Mesendoderm (in vitro differentiated cells): ENCODE measurements at places on chromosomes 1 and 21.

- no peak for DNase-seq
Measured at GRCh38 chr1:18599086-18599485, 31.6 kb upstream of the PAX7 start.

GRCh38 chr1:202438393-202439174 lies 90.1 kb downstream of the PPP1R12B start:
- DNase-seq: no peak

DNA sequence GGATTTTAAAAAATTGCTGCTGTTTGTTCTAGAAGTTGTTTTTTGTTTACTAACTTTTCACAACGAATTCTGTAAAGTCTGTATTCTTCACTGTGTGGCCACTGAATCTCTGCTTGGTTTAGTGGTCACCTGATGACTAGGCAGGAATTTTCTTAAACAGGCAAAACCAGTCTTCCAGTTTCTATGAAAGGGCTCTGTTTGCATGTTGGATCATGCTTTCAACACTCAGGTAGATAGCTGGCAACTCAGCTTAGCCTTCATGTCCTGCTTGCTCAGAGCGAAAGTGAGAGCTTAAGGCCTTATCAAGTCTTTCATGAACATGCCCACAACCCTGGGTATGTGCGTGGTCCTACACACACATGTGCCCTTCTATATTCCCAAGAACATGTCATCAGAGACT lies 52.4 kb upstream of the CCDC190 start:
- DNase-seq: no peak

DNA sequence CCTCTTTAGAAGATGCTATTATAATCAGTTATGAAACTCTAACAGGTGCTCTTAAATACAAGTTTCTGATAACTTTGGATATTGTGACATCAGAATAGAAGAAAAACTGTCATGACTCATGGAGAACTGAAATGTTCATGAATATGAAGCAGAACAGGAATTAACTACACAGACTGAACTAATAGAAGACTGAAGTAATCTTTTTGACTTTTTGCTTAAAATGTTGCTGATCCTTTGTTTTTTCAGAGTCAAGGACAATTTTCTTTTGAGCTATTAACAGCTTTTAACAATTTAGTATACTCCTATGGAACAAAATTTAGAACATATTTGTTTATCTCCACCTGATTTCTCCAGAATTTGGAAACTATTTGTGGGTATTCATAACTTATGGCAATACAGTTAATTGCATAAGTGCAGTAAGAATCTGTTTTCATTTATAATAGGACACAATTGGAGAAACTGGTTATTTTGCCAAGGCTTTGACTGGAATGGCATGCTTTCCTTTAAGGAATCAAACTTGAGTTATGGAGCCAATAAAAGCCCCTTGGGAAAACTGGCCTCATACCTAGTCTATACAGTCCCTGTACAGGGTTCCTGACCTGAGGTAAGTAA lies 18.7 kb upstream of the PLA2G5 start:
- DNase-seq: peak; percentile 32

DNA sequence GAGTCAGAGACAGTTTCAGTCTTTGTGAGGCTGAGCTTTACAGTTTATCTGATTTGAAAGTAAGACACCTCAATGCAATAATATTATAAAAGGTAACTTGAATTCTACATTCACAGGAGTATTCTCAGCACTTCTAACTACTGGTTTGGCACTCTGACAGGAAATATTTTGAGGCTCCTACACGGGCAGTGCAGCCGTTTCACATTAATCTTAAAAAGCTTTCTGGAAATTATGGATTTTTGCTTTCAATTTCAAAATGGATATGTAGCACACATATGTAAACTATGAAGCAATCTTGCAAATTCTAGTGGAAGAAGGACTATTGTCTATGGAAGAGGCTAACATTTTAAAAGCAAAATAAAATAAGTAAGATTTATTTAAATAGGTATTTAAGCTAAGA lies 262.9 kb upstream of the SNX7 start:
- DNase-seq: no peak

DNA sequence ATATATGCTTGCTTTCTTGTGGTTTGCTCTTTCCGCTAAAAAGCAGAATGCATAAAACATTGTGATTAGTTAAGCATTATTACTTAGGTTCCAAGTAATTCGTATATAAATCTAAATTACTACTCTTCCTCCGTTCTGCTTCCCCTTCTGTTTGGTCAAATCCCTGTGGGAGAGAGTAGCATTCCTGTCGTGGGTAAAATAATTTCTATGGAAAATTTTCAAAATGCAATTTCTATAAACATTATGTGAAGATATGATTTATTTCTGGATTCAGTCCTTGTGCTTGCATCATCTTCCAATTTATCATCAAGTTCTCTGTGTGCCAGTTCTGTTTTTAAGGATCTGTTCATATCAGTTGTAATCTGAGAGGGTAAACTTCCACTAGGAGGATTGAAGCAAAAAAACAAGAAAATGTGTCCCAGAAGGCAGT lies 7.2 kb upstream of the WARS2 start:
- DNase-seq: no peak

GRCh38 chr1:77405186-77405585 lies 123.4 kb downstream of the AK5 start:
- DNase-seq: no peak

GRCh38 chr1:206512058-206512850 lies 4.9 kb downstream of the RASSF5 start:
- DNase-seq: no peak

- peak; percentile 11 for DNase-seq
Measured at GRCh38 chr1:93964777-93965200, 55.6 kb upstream of the GCLM start.

GRCh38 chr1:12615159-12615864 lies 2.7 kb downstream of the DHRS3 start:
- DNase-seq: no peak

- no peak for DNase-seq
Measured at GRCh38 chr1:56036479-56036878, 542.9 kb downstream of the PLPP3 start.

DNA sequence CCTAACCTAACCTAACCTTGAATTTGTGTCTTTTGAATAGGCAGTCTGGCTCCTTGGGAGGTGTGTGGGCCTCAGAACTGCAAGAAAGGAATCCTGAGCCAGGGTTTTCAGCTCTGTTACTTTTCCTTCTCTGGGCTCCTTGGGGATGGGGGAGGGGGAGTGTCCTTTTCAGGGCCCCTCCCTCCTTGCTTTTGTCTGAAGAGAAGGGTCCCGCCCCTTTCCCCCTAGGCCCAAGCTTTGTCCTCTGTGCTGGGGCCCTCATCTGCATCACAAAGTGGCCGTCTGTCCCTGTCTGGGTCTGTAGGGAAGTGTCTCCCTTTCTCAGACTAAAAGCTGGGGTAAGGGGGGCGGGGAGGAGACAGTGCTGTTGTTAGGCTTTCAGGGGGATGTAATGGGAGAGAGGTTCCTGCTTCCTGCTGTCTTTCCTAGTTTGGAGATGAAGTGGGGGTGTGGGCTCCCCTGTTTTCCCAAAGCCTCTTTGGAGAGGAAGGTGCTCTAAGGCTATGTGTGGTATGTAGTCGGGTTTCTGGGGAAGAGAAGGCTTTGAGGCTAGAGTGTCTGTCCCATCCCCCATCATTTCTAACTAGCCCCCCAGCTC lies 3.1 kb downstream of the AGO1 start:
- peak; percentile 98 for DNase-seq

- DNase-seq: no peak
Measured at GRCh38 chr1:234963904-234964702, 164.5 kb downstream of the TOMM20 start.

DNA sequence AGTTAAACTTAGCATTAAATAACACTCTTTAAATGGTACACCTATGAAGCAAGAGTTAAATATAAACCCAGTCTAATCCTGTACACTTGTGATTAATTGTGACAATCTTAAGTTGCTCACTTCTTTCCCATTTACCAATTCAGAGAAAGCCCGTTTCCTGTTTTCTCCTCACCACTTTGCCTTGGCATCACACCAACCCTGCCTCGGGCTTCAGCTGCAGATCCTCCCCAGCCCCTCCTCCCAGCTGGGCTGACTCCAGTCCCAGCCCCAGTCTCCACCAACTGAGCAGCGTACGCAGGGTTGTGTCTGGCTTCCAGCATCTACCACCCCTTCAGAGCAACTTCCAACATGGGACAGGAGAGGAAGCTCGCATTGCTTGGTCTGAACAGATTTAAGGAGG lies 4.1 kb downstream of the PYCR2 start:
- DNase-seq: no peak

DNA sequence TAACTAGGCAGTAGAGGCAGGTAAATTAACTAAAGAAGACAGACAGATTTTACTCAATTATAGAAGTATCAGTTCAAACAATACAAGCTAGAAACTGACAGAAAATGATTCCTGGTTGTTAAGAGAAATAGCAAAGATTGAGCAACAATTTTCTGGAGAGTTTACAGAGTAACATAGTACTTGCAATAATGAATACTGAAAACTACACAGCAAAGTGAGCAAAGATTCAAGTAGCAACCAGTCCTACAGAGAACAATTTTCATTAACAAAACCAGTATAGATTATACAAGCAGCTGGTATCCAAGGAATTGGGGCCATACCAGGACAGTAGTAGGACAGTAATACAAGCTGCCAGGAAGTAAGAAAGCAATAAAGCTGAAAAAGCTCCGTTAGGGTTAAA lies 37.6 kb downstream of the EYA3 start:
- no peak for DNase-seq

- DNase-seq: no peak
Measured at GRCh38 chr1:99062192-99062591, 57.5 kb upstream of the PLPPR5 start.

GRCh38 chr1:241635556-241636152 lies 4.5 kb downstream of the CHML start:
- no peak for DNase-seq

GRCh38 chr1:147760481-147761260 lies at the start of gene GJA5:
Gene GJA5, minus strand, starts transcription at chr1:147760602. Its CDS starts 1,364 bp downstream, at chr1:147759238.
- DNase-seq: no peak

- DNase-seq: no peak
Measured at GRCh38 chr1:167562702-167563101, 9.1 kb upstream of the CREG1 start.

- peak; percentile 69 for DNase-seq
Measured at GRCh38 chr1:240138867-240139266, 47.2 kb downstream of the FMN2 start.

DNA sequence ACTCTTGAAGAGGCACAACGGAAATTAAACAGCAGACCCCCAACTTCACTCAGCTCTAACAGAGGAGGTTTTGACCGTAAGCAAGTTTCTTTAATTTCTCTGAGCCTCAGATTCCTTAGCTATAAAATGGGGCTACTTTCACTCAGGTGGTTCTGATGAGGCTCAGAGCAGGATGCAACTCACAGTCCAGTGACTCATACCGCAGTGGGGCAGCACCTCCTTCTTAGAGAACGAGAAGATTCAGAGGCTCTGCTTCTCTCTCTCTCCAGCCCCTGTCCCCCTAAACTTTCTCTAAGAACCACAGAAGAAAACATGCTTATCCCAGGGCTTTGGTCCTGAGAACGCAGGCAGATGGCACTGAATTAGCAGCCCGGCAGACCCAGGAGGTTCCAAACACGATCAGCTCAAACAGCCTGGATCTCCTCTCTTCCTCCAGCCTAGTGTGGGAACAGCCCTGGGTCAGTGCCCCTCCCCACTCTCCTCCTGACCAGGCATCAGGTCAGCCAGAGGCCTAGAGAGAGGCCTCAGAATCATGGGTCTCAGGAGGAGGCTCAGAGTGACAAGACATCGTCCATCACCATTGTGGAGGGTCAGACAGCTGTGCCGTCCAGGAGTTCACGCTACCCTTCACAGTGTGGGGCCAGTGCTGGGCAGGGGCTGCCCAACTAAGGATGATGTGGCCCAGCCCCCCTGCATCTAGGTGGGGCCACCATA lies 433.0 kb downstream of the PTPRU start:
- DNase-seq: no peak

GRCh38 chr1:94721240-94721639 lies 98.9 kb upstream of the SLC44A3 start:
- no peak for DNase-seq

DNA sequence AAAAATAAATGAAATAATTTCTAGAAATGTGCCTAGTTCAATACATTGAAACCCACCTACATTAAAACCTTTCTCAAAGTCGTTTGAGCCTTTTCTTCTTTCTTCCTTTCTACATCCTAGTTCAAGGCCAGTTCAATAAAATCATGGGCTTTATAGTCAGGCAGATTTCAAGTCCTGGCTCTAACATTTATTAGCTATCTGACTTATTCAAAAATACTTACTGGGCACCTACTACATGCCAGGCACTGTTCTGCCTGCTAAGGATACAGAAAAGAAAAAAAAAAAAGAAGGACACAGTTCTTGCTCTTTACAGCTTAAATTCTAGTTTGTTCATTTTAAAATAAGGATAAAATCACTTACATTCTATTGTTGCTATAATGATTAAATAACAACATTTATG lies 134.2 kb upstream of the FGGY start:
- no peak for DNase-seq

- DNase-seq: peak; percentile 70
Measured at GRCh38 chr1:235866205-235866912, at the start of gene LYST. Gene LYST, minus strand, starts transcription at chr1:235866906. Its CDS starts 36,489 bp downstream, at chr1:235830417.

GRCh38 chr1:9238550-9238949 lies 4.0 kb downstream of the H6PD start:
- no peak for DNase-seq

- no peak for DNase-seq
Measured at GRCh38 chr1:32869923-32870614, 643 bp downstream of the FNDC5 start.

GRCh38 chr1:69711190-69711930 lies 143.6 kb downstream of the LRRC7 start:
- DNase-seq: no peak

GRCh38 chr1:233569636-233570035 lies 44.3 kb upstream of the KCNK1 start:
- DNase-seq: no peak

DNA sequence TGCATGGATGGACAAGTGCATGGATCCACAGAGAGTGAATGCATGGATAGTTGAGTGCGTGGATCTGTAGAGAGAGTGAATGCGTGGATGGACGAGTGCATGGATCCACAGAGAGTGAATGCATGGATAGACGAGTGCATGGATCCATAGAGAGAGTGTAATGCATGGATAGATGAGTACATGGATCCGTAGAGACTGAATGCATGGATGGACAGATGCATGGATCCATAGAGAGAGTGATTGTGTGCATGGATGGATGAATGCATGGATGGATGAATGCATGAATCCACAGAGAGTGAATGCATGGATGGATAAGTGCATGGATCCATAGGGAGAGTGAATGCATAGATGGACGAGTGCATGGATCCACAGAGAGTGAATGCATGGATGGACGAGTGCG lies 153.8 kb downstream of the PCBP3 start:
- no peak for DNase-seq

GRCh38 chr21:42175110-42175710 lies 43.7 kb upstream of the ABCG1 start:
- no peak for DNase-seq

GRCh38 chr1:220879509-220880361 lies 492 bp downstream of the HLX start:
- DNase-seq: peak; percentile 71

DNA sequence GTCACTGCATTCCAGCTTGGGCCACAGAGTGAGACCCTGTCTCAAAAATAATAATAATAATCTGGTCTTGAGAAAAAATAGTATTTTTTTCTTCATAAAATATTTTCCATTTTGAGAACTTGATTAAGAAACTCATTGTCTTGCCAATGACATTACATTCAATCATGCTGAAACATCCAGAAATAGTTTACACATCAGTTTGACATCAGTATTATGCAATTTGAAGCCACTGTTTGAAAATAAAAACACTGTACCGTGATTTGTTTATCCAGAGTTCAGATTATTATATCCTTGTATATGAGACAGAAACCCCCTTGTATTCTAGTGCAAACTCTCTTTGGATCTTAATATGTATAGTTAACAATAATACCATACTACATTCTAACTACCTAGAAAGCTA lies 6.9 kb downstream of the FMO2 start:
- DNase-seq: no peak
